ENCODE measurements at places on chromosomes 2 and 18. TPM values are rescaled to one million over a fixed set of nuclear protein-coding genes. Genes with fewer than 3 reads are reported as not detected.

NDC80 gene
- 1.9 TPM for total RNA-seq

ACMSD gene
- total RNA-seq = not detected

RGPD3 gene
- 0.65 TPM for total RNA-seq

WDR43 gene
- 65.5 TPM for total RNA-seq

BOLL gene
- total RNA-seq = not detected

NEB gene
- total RNA-seq = 15.6 TPM

FOXD4L1 gene
- total RNA-seq = not detected

FKBP7 gene
- 5.9 TPM for total RNA-seq

LDLRAD4 gene
- 9.7 TPM for total RNA-seq

ANKRD44 gene
- 20.8 TPM for total RNA-seq

G6PC2 gene
- not detected for total RNA-seq

C1QL2 gene
- total RNA-seq = 0.22 TPM

LAMA3 gene
- 173 TPM for total RNA-seq
